Activated naive CD8-positive, alpha-beta T cell treated with anti-CD3 and anti-CD28 coated beads, Interleukin-2, amount 10 ng/mL, durations not matched to agents 7 days and 5 days (primary cell): ENCODE measurements at places on chromosomes 7 and 10. TPM values are rescaled to one million over a fixed set of nuclear protein-coding genes. Genes with fewer than 3 reads are reported as not detected.

DNA sequence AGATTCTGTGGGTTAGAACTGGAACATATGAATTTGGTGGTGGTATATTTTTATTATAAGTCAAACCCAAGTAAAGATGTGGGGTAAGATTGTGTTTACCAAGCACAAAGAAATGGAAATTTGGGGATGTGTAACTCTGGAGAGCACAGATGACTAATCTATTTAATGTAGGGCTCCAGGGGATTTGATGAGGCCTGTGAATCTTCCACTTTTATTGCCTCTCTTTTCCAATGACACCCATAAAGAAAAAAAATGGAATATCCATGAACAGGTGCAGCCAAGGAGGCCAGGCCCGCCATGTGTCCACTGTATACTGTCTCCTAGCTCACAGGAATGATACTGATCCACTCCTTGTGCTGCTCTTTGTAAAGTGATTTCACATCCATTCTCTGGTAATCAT is 2.8 kb downstream of the SRGN start:
- H3K27me3 ChIP-seq, result no peaks in the 10 kb centered on the region
- peaks cover 12% of the 10 kb centered on the region for H3K36me3 ChIP-seq

Gene HGF
- not detected for total RNA-seq

- peaks cover 48% of the 10 kb centered on the region for H3K4me1 ChIP-seq
- H3K27ac ChIP-seq, result no peak overlapping the region
- peaks cover 7% of the 10 kb centered on the region for H3K27me3 ChIP-seq
- H3K4me3 ChIP-seq, result no peak overlapping the region
Observed at GRCh38 chr10:6142644-6143043, 53.8 kb downstream of the RBM17 start.

- H3K4me3 ChIP-seq, result no peak overlapping the region
- H3K36me3 ChIP-seq, result no peaks in the 10 kb centered on the region
- no peaks in the 10 kb centered on the region for H3K27me3 ChIP-seq
Observed at GRCh38 chr7:68601826-68602225, 996.4 kb upstream of the AUTS2 start.

DNA sequence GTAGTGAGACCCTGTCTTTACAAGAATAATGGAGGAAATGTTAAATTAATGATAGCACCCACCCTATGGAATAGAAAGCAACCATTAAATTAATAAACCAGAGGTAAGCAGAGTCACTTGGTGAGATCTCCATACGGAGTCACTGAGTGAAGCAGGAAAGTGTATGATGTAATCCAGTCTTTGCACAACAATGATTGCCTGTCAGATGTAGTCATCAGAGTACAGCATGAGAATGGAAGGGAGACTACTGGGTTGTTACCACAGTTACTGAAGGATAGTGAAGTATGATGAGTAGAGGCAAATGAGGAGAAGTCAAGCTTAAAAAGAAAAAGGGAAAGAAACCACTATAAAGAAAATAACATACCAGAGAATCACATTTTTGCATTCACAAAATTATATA is 371.9 kb upstream of the SHH start:
- H3K4me3 ChIP-seq, result no peak overlapping the region
- no peak for DNase-seq
- no peaks in the 10 kb centered on the region for H3K4me1 ChIP-seq
- H3K36me3 ChIP-seq, result no peaks in the 10 kb centered on the region

- DNase-seq, result no peak
- H3K27ac ChIP-seq, result no peak overlapping the region
- H3K4me1 ChIP-seq, result peaks cover 9% of the 10 kb centered on the region
Observed at GRCh38 chr10:97067716-97068391, 117.9 kb downstream of the SLIT1 start.
